ENCODE measurements at places on chromosomes 5 and 9.

DNA sequence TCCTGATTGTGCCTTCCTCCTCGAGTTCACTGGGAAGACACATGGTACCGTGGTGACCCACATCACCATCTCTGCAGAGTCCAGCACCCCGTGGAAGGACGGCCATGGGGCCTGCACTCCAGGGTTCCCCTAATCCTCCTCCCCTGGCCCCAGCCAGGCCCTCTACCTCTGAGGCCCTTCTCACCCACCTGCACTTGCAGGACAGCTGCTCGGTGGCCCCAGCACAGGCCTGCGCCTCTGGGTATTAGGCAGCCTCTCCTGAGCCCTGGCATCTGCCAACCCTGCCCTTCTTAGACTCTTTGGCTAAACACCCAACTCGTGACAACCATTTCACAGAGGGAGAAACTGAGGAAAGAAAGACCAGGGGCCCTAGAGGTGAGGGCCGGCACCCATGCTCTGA is 28.9 kb upstream of the CPLX2 start:
- DNase-seq = no peak

GRCh38 chr5:73434461-73434860 is 14.1 kb downstream of the FOXD1 start:
- DNase-seq = no peak

- DNase-seq = no peak
Observed at GRCh38 chr9:125987420-125987819, 240.2 kb downstream of the PBX3 start.

DNA sequence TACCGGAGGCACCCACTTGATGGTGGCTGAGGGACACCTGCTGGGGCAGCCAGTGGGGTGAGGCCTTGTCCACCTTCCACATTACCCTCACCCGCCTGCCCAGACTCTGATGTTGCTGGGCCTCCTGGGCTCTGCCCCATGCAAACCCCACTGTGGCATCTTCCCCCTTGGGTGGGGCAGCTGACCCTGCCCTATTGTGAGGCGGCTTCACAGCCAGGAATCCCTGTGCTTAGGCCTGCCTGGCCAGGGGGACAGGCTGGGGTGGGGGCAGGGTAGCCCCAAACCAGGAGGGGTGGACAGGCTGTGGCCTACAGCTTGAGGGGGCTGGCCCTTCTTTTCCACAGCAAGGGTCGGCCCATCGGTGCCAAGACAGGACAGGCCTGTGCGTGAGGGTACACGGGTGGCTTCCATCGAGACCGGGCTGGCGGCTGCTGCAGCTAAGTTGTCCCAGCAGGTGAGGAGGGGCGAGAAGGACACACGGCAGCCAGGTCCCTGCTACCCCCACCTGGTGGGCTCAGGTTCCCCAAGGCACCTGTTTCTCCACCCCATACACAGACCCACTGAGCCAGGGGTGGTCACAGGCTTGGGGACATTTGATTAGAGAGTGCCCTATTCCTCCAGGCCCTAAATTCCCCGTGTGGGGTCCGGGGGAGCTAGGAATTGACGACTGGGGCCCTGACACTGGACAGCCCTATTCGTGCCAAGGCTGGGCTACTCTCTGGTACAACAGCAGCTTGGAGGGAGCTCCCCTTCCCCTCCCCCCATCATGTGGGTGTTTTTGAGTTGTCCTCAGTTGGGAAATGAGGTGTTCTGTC is 99.2 kb downstream of the PHF2 start:
- DNase-seq = no peak

DNA sequence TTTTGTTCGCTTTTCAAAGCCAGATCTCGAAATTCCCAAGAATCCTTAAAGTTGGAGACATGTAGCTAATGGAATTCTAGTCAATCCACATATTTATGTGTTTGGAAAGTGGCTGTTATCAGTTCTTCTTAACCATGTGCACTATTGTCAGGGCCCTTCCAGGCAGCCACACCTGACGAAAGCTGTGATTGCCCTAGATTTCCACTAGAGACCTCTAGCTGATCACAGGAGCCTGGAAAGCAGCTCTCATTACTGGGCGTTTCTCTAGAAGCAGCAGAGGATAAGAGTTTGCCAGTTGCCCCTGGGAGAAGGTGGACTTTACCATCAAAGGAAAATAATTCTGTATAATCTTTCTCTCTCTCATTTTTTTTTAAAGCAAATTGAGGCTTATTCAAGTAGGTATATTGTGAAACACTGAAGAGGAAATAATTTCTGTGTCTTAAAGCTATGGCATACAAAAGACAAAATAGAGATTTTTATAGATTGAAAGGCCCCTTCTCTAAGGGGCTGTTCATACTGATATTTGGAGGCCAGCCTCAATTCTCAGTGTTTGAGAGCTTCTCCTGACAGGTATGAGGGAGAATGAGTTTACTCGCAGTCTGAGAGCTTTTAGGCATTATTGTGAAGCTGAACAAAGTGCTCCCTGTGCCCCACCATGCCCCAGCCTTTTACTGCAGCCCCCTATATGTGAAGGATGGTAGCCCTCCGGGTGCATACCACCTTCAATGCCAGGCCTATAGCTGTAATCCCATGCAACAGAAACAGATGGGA is 405.4 kb upstream of the ACTBL2 start:
- DNase-seq = no peak

- no peak for DNase-seq
Observed at GRCh38 chr5:89293810-89294209, 410.8 kb upstream of the MEF2C start.

- DNase-seq = no peak
Observed at GRCh38 chr5:14410394-14411201, 171.0 kb upstream of the OTULINL start.
